ENCODE measurements at places on chromosomes 1 and 21. TPM values are rescaled to one million over a fixed set of nuclear protein-coding genes. Genes with fewer than 3 reads are reported as not detected.

DNA sequence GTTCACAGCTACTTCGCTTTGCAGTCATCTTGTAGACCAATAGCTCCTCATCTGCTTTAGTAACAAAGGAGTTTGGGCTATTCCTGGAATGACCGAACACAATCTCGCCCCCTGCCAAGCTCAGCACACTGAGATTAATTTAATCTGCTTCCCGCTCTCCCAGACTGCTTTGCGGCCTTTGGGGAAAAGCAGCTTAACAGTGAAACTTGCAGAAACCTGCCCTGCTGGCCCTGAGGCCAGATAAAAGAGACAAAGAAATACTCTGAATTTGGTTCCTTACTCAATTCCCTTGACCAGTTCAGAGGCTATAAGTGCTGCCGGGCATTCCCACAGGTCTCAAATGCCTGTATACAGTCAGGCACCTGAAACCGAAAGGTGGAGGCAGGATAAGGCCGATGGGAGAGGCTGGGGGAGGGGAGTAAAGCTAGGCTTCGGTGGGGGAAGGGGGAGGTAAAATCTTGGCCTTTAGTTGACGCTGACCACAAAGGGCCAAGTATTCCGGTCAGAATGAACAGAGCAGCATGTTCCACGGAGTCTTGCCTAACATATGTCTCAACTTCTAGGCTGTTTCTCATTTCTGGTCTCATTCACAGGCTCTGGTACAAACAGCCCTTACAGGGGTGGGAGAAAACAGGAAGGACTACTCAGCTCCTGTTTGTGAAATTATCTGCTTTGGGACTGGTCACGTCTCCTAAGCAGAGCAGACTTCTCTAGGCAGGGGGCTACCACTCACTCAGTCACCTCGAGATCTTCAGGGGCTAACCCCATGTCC, 17.7 kb upstream of the A3GALT2 start:
- no peak for DNase-seq

DNA sequence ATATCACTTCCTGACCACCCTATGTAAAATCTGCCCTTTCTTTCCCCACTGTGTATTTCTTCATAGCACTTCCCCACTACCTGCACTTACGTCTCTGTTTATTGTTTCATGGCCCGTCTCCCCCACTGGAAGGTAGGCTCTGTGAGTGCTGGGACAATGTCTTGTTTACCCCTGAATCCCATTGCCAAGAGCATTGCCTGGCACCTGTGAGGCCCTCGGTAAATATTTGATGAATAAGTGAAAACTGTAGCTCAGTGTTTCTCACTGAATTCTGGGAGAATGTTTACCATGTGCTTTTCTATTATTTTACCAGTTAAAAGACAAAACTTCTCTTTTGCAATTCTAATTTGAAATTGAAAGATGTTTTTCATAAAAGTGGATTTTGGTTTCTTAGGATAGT, 11.8 kb downstream of the NFASC start:
- no peak for DNase-seq

- no peak for DNase-seq
Measured at GRCh38 chr1:15146971-15147376, 6.6 kb upstream of the TMEM51 start.

GRCh38 chr1:160423966-160424365, 23.6 kb downstream of the VANGL2 start:
- DNase-seq: no peak

DNA sequence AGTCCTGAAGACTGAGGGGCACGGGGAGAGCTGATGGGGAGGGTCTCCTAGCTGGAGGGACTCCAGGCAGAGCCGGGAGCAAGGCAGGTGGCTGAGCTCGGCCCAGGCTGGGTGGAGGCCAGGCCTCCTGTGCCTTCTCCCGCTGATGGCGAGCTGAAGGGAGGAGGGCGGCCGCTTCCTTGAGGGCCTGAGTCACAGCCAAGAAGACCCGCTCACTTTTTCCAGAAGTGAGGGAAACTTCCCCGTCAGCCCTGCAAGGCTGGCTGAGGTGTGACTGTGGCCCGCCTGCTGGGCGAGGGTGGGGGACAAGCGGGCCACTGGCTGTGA, 1.7 kb upstream of the VWA1 start:
- DNase-seq: peak; percentile 80

GRCh38 chr1:114545315-114545714, 34.3 kb upstream of the TRIM33 start:
- DNase-seq: no peak

GRCh38 chr21:34928637-34929036, 120.5 kb downstream of the RUNX1 start:
- no peak for DNase-seq

DNA sequence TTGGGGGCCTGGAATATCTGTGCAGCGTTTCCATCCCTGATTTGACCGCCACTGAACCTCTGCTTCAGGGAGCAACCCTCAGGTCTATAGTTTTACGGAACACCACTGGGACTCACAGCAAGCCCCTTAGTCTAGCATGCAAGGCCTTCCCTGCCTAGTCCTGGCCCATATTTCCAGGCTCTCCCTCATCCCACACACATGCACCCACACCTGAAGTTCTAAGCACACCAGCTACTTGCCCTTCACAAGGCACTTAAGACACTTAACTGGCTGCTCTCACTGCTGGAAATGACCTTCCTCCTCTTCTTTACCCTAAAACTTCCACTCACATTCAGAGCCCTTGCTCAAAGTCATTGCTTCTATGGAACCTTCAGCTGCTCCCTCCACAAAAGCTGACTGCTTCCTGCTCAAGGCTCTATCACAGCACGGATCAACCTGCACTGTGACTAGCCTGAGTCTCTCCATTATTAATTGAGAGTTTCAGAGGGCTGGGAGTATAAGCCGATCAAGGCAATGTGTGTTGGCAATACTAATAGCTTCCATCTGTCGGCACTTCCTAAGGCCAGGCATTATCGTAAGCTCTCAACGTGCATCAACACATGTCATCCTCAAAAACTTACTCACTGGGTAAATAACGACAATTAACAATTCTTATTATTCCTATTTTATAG, 84.3 kb downstream of the RRAGC start:
- DNase-seq: no peak

- no peak for DNase-seq
Measured at GRCh38 chr21:38777015-38777414, 28.7 kb upstream of the ETS2 start.

DNA sequence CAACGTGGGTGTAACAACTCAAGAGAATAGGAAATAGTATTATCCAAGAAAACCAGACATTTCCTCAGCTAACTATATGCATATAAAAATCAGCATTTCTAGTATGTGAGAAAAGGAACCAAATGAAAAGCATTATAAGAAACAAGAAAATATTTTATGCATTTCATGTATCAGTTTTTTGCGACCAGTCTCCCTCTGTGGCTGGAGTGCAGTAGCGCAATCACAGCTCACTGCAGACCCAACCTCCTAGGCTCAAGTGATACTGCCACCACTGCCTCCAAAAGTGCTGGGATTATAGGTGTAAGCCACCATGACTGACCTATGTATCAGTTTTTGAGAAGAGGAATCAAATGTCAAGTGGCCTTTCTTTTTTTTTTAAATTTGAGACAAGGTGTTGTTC, 31.0 kb downstream of the SLC16A1 start:
- DNase-seq: no peak

DNA sequence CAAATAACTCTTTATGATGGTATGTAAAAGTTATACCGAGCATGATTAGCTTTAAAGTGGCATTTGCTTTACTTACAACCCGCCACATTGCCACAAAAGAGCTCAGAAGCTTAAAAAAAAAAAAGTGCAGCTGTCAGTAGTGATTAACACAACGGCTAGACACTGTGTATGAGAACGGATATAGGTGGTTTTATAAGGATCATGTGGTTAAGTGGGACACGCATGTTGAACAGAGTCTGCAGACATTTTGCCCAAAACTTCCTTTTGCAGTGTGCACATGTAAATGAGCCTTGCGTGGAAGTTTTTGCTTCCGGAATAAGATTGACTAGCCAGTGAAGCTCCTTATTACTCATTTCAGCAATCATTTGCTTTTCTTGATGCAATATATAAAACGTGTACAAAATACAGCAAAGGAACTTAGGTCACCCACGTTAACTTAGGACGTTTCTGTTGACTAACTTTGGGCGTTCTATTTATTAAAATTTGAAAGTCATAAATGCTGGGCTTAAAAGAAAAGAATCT, 58.7 kb upstream of the RGS1 start:
- peak; percentile 79 for DNase-seq

DNA sequence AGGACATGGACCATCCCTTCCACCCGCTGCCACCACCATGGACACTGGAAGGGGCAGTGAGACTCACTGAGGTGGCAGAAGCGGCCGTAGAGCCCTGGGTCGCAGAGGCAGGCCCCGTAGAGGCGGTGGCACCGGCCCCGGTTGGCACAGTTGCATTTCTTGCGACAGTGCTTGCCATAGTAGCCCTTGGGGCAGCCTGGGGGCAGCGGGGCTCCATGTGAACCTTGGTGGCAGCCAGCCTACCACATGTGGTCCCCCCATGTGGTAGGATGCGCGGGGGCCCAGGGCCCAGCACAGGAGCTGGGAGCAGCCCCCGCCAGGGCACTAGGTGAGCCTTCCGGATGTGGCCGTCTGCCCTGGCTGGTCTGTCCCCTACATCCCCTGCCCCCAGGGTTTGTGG, 51.6 kb downstream of the ARHGEF16 start:
- DNase-seq: no peak

KLF17 gene
- total RNA-seq: not detected

KCNA2 gene
- total RNA-seq: 0.15 TPM

PTTG1IP gene
- 321 TPM for total RNA-seq

FCAMR gene
- not detected for total RNA-seq

TRIM33 gene
- total RNA-seq: 36.2 TPM

SLAMF6 gene
- not detected for total RNA-seq

LRRC8B gene
- 8.3 TPM for total RNA-seq

CNTN2 gene
- total RNA-seq: not detected

NUDT17 gene
- 1.8 TPM for total RNA-seq

UBQLN4 gene
- total RNA-seq: 28.5 TPM

TRNAU1AP gene
- 40.7 TPM for total RNA-seq

SLC9C2 gene
- total RNA-seq: not detected

LCE2B gene
- not detected for total RNA-seq

KCNE1 gene
- 0.06 TPM for total RNA-seq

All from Daoy (cell line).